ENCODE measurements at places on chromosomes 7 and 10.
A peak's percentile ranks its signal among the peaks of the same experiment; 100 is the strongest.

GRCh38 chr7:69272101-69272500 lies 326.2 kb upstream of the AUTS2 start:
- no peak for DNase-seq

- DNase-seq: no peak
Observed at GRCh38 chr7:67341153-67341768, 344.6 kb downstream of the TYW1 start.

DNA sequence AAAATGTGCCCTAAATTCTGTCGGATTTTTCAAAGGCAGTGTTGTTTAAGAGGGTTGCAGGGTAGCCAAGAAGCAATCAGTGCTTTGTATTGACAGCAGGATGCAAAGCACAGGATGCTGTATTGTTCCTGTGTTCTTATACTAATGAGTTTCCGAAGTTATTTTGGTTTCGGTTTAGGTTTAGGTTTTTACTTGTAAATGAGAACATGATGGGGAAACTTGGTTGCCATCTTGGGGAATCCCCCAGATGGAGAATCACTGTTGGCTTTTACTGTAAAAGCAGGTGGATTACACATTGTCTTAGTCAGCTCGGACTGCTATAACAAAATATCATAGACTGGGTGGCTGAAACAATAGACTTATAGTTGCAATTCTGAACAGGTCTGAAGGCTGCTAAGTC lies 72.1 kb downstream of the INHBA start:
- no peak for DNase-seq

DNA sequence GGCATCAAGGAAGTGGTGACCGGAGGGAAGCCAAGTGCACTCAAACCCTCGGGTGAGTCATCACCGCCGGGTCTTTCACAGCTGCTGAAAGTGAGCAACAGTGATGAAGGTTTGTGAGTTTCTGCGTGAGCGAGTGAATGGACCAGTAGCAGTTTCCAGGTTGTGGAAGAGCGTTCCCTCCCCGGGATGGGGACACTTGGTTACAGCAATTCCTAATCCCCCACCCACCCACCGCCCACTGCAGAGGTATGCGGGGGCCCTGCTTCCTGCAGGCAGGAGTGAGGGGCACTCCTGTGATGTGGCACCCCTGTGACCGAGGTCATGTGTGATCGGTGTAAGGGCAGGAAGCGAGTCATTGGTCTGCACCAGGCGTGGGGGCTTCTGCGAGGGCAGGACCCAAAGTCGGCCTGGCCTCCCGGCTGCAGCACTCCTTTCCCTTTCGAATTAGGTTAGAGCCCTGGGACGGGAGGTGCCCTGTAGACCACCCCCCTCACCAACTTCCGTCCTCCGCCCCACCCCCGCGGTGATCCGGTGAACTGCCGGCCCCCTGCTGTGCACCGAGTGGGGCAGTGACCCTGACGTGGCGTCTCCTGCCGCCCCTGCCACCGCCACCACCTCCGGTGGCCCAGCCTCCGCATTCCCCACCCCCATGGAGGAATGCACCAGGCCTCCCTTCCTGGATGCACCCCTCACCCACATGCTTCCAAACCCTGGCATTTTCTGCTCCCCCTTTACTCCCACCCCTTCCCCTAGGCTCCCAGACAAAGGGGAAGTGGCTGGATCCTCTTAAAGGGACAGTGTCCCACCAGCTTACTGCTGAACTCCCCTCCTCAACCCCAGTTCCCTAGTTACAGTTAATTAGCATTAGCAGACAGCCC lies 10.9 kb downstream of the LIMK1 start:
- peak; percentile 83 for DNase-seq

- DNase-seq: no peak
Observed at GRCh38 chr10:50577681-50578350, 45.9 kb downstream of the SGMS1 start.

DNA sequence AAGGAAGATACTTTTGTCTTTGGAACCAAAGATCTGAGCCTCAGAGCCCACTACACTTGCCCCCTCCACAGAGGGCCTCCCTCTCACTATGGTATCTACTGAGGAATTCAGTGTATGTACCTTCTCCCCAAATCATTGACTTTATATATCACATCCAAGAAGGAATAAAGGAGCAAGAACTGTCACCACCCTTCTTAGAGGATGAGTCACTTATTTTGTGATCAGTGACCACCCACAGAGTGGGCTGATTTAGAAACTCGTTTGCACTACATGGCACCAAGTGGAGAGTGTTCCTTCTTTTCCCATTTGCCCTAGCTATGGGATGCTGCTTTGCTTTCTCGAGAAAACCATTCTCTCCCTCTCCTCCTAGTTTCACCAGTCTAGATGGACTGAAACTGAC lies 5.7 kb downstream of the TMEM243 start:
- no peak for DNase-seq

GRCh38 chr10:67612577-67613537 lies 83.1 kb downstream of the CTNNA3 start:
- peak; percentile 76 for DNase-seq

DNA sequence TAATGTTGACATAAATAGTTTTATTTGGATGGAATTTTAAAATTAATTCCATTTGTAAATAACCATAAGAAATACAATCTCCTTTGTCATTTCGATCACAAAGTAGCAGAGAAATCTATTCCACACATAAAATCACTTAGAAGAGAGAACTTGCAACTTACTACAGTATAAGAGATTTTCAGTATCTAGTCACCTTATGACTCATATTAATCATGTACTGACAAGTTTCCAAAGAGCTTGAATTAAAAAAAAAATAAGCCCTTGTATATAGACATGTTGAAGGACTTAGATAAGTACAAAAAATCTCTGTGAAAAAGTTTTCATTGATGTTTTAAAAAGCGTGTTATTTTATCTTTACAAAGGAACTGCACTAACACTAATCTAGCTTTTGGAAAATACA lies 207.1 kb upstream of the ETV1 start:
- DNase-seq: no peak

DNA sequence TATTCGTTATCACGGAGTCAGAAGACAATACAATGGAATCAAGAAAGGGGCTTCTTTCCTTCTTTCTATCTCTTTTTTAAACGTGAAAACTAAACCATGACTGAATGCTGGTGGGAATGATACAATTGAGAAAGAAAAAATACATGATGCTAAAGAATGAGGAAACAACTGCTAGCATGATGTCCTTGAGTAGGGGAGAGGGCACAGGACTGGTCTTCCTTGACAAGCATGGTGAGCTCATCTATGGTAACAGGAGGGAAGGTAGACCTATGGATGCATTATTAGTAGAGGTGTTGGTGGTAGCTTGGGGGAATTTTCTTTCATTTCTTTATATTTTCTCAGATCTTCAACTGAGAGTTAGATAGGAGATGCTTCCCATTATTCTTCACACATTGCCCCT lies 88.9 kb upstream of the COL1A2 start:
- DNase-seq: no peak

DNA sequence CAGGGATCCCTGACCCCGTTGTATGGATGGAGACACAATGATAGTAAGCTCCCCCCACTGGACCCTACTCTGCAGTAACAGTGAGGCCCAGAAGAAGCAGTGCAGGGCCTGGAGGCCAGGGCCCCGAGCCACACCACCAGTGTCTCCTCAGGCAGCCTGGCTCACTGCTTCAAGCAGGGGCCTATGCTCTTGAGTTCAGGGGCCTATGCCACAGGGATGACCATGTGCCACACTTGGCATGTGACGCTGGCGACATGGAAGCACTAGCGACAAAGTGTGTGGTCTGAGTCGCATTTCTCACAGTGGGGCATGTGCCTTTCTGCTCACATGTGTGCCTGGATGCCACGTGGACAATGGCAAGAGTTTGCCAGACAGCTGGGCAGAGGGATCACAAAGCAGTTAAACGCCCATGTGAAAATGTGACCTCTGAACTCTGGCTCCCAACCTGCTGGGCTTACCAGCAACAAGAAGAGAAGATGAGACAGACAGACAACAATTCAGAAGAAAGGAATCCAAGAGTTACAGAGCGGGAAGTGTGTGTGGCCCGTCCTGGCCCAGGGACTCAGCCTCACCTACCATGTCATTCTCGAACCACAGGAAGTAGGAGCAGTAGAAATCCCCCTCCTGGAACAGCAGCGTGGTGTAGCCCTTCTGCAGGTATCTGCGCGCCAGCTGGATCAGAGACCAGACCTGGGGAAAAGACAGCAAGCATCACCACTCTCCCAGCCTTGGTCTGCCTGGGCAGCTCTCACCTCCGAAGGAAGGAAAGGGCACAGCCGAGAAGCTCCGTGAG lies 4.7 kb upstream of the PYROXD2 start:
- DNase-seq: no peak

Measured in CD8-positive, alpha-beta T cell (primary cell).